ENCODE measurements at places on chromosomes 5 and 9. TPM values are rescaled to one million over a fixed set of nuclear protein-coding genes. Genes with fewer than 3 reads are reported as not detected.
A peak's percentile ranks its signal among the peaks of the same experiment; 100 is the strongest.

SLC4A9 gene
- not detected for total RNA-seq

C1QTNF3 gene
- 0.84 TPM for total RNA-seq

INSL4 gene
- total RNA-seq, result not detected

PCDHB16 gene
- 0.39 TPM for total RNA-seq

GPR150 gene
- 0.38 TPM for total RNA-seq

RNF130 gene
- 130 TPM for total RNA-seq

GRCh38 chr9:124852121-124852828, 985 bp upstream of the WDR38 start:
- peak overlapping the region; percentile 36 for H3K4me3 ChIP-seq
- H3K4me1 ChIP-seq, result peaks cover 4% of the 10 kb centered on the region
- no peaks in the 10 kb centered on the region for H3K27me3 ChIP-seq
- H3K27ac ChIP-seq, result no peak overlapping the region
- H3K36me3 ChIP-seq, result no peaks in the 10 kb centered on the region
- no peak for DNase-seq

DNA sequence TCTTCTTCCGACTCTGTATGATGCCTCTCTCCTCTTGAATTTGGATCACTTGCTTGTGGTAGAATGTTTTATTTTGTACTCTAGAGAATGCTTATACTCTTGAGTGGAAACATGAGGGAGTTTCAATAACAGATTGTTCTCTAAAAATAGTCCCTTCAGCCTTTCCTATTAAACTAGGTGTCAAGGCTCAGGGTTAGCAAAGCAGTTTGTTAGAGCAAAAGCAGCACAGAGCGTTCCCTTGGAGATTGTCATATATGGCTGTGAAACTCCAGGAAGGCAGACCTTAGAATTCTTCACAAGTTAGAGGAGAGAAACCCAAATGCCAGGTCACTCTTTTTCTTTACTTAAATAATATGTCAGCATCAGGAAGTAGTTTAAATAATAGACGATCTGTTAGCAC, 33.0 kb downstream of the MAMDC2 start:
- H3K27ac ChIP-seq, result no peak overlapping the region
- no peaks in the 10 kb centered on the region for H3K27me3 ChIP-seq
- no peak for DNase-seq
- H3K4me1 ChIP-seq, result no peaks in the 10 kb centered on the region
- H3K4me3 ChIP-seq, result no peak overlapping the region
- no peaks in the 10 kb centered on the region for H3K36me3 ChIP-seq

GRCh38 chr5:170206958-170207357, 25.8 kb upstream of the C5orf58 start:
- H3K27ac ChIP-seq, result no peak overlapping the region
- H3K4me1 ChIP-seq, result no peaks in the 10 kb centered on the region
- no peak overlapping the region for H3K4me3 ChIP-seq
- H3K36me3 ChIP-seq, result no peaks in the 10 kb centered on the region
- no peaks in the 10 kb centered on the region for H3K27me3 ChIP-seq

DNA sequence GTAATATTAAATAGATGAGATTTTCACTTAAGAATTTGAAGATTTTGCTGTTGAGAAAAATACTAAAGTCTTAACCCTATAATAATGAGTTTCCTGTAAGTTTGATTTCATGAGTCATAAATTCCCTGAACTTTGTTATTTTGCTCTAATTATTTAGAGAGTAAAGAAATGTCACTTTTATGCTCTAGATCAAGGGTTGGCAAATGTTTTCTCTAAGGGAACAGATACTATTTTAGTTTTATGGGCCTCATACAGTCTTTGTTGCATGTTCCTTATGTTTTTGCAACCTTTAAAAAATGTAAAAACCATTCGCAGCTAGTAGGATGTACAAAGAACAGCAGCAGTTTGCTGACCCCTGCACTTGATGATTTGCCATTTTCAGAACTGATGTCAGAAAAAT, 480 bp upstream of the TXNDC8 start:
- H3K4me3 ChIP-seq, result no peak overlapping the region
- no peaks in the 10 kb centered on the region for H3K27me3 ChIP-seq
- H3K4me1 ChIP-seq, result no peaks in the 10 kb centered on the region
- H3K27ac ChIP-seq, result no peak overlapping the region
- DNase-seq, result no peak
- no peaks in the 10 kb centered on the region for H3K36me3 ChIP-seq

GRCh38 chr5:40775846-40776657, 20.3 kb upstream of the TTC33 start:
- H3K36me3 ChIP-seq, result no peaks in the 10 kb centered on the region
- H3K4me1 ChIP-seq, result peaks cover 15% of the 10 kb centered on the region
- DNase-seq, result no peak
- no peak overlapping the region for H3K27ac ChIP-seq
- no peaks in the 10 kb centered on the region for H3K27me3 ChIP-seq

GRCh38 chr9:130239741-130240241, 25.8 kb upstream of the HMCN2 start:
- peak; percentile 94 for DNase-seq
- no peak overlapping the region for H3K4me3 ChIP-seq
- H3K4me1 ChIP-seq, result peaks cover 18% of the 10 kb centered on the region
- H3K27ac ChIP-seq, result peak overlapping the region; percentile 85
- no peaks in the 10 kb centered on the region for H3K36me3 ChIP-seq

DNA sequence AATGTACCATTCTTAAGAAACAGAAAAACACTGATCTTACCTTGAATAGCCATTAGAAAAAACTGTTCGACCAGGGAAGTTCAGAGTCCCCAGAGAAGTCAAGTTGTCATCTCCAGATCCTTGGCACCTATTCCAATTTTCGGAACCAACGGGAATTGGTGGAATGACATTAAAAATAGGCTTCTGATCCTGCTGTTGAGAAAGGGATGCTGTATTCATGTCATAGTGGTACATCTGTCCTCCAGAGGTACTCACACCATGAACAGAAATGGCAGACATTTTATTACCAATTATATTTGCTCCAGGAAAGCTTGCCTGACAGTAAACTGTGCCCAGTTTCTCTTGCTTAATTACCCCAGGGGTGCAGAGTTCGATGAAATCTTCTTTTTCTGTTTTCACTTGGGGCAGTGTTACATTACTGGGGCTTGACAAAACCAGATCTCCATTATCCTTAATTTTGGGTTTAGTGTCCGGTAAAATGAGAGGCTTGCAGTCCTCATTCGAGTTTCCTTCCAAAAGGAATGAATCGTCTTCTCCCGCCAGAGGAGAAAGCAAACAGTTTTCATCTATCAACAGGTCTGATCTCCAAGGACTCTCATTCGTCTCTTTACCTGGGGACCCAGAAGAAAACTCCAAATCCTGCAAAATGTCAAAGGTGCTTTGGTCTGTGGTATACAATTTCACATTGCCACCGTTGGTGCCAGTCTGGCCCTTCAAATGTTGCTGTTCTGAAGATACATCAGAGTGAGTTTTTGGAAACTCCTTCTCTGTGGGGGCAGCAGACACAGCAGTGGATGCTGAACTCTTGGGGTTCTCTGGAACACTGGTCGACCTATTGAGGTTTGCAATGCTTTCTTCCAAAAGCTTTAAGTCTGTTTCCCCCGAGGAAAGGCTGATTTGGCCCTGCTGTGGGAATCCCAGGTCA, 3.6 kb downstream of the NR3C1 start:
- H3K27ac ChIP-seq, result no peak overlapping the region
- H3K36me3 ChIP-seq, result peaks cover 4% of the 10 kb centered on the region
- H3K4me3 ChIP-seq, result no peak overlapping the region
- H3K27me3 ChIP-seq, result no peaks in the 10 kb centered on the region
- peaks cover 54% of the 10 kb centered on the region for H3K4me1 ChIP-seq
